NCI-H82 (cell line): ENCODE measurements at places on chromosomes 5 and 9.

DNA sequence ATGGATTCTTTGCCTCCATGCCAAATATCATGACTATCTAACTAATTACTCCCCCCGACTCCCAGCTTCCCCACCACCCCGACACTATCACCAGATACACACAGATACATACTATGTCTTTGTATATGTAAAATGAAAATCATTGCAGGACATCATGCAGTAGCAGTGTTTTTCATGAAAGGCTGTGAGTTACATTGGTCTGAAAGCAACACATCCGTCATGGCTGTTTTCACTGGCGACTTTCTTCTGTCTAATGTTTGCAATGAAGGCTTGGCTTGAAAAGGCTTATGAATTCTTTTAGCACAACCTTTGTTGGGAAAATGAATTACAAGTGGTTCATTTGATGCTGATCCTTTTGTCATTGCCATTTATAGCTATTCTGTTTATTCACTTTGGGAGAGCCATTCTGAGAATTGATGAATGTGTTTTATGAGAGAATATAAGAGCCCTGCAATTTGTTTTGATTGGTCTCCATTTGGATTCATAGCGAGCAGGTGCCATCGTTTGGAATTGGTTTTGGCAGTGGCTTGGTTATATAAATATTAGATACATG is 103.4 kb downstream of the PIP5K1B start:
- DNase-seq, result no peak

GRCh38 chr5:73296772-73297171 is 123.8 kb downstream of the TMEM174 start:
- DNase-seq, result no peak

- DNase-seq, result no peak
These were observed 41.9 kb downstream of the MOCS2 start for GRCh38 chr5:53067641-53068040.

DNA sequence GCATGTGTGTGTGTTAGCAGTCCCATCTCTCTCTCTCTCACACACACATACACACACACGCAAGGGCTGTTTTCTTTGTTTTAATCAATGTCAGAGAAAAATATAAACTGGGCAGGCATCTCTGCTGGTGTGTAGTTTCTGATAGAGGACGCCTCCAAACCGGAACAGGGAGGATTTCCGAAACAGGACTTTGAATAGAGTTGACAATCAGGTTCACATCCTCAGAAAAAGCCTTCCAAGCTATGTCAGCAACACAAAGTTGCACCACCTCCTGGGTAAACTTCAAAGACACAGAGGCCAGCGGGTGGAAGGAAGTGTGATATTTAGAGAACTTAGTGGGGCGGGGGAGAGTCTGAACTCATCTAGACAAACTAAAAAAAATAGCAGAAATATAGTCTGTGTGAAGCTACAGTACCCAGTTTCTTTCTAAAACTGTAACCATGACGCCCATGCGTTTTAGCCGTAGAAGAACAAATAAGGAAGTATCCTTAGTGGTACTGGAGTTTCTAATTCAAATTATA is 1.2 kb downstream of the ST8SIA4 start:
- no peak for DNase-seq

GRCh38 chr5:62214701-62215100 is 91.3 kb upstream of the KIF2A start:
- DNase-seq, result no peak

- DNase-seq, result no peak
These were observed 90.7 kb upstream of the PITX1 start for GRCh38 chr5:135124724-135125123.

DNA sequence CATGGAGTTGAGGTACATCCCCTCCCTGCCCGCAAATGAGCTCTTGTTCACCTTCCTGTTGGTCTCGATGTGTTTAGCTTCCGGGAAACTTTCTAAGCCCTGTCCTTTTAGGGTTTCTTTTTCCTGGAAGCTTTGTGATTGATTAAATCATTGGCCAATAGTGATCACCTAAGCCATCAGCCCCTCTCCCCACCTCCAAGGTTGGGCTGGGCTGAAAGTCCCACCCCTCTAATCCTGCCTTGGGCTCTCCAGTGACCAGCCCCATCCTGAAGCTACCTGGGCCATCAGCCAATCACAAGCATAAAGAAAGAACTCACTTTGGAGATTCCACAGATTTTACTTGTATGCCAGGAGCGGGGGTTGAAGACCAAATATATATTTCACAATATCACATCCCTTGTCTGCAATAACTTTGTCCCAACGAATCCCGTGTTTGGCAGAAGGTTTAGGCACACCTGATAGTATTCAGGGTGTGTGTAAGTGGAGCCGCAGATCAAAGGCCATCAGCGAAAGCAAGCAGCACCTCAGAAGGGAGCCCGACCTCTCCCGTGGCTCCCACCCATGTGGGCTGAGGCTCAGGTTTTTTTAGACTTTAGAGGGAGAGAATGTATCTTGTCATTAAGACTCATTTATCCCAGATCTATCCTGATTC is 20.4 kb downstream of the ROPN1L start:
- no peak for DNase-seq

- peak; percentile 45 for DNase-seq
These were observed 15.6 kb upstream of the IRF1 start for GRCh38 chr5:132506094-132506692.
